Stimulated activated CD4-positive, alpha-beta T cell treated with anti-CD3 and anti-CD28 coated beads, TNF-alpha, amount 100 ng/mL, for 1 hour (primary cell): ENCODE measurements at places on chromosomes 7 and 10.

GRCh38 chr7:38881947-38882684, 26.9 kb downstream of the VPS41 start:
- no peak for DNase-seq

DNA sequence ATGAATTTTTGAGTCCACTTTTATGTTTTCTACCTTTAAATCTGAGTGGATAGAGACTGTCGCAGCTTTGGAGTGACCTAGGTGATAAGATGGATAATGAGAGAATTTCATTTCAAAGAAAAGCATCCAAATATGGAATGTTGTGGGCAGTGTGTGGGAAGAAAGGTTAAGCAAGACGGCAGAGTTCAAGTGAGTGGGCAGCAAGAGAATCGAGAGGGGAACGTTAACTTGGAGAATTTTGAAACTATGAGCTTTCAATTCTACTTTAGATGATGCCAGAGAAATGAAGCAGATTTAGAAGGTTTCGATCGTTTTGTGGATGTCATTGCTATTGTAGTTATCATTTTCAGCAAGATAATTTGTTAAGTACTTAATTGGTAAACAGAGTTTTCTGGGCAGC, 73.0 kb downstream of the XRCC2 start:
- DNase-seq: no peak

- no peak for DNase-seq
Measured at GRCh38 chr7:37882086-37882485, 33.7 kb downstream of the NME8 start.

- DNase-seq: no peak
Measured at GRCh38 chr10:2165771-2166460, 428.6 kb upstream of the ADARB2 start.

DNA sequence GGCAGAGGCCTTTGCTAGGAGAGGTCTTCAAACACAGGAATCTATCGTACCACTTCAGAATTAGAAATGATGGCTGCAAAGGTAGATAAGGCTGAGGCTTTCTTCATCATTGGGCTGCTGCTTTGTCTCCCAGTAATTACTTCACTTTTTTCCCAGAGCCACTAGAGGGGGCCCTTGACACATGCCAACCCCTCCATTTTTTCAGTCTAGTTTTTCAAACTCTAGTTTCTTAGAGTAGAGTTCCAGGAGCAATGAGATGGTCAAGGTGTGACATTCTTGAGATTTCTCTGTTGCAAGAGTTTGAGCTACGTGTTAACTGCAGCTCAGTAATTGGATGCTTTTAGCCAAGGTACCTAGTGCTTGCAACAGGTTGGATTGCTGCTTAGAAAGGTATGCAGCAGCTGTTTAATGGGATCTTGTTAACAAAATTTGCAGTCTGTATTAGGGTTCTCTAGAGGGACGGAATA, 33.8 kb upstream of the RBM20 start:
- DNase-seq: no peak

DNA sequence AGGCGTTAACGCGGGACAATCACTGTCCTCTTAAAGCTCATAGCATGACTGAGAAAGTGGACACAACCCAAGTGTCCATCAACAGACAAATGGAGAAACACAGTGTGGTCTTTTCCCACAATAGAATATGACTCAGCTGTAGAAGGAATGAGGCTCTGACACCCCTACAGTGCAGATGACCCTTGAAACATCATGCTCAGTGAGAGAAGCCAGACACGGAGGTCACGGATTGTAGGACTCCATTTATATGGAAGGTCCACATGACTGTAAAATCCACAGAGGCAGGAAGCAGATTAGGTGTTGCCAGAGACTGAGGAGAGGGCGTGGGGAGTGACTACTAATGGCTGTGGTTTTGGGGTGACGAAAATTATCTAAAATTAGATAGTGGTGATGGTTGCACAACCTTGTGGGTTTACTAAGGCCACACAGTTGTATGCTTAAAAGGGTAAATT, 6.1 kb upstream of the NCAPG2 start:
- DNase-seq: no peak
